ENCODE measurements at places on chromosomes 3 and 15.
A peak's percentile ranks its signal among the peaks of the same experiment; 100 is the strongest.

DNA sequence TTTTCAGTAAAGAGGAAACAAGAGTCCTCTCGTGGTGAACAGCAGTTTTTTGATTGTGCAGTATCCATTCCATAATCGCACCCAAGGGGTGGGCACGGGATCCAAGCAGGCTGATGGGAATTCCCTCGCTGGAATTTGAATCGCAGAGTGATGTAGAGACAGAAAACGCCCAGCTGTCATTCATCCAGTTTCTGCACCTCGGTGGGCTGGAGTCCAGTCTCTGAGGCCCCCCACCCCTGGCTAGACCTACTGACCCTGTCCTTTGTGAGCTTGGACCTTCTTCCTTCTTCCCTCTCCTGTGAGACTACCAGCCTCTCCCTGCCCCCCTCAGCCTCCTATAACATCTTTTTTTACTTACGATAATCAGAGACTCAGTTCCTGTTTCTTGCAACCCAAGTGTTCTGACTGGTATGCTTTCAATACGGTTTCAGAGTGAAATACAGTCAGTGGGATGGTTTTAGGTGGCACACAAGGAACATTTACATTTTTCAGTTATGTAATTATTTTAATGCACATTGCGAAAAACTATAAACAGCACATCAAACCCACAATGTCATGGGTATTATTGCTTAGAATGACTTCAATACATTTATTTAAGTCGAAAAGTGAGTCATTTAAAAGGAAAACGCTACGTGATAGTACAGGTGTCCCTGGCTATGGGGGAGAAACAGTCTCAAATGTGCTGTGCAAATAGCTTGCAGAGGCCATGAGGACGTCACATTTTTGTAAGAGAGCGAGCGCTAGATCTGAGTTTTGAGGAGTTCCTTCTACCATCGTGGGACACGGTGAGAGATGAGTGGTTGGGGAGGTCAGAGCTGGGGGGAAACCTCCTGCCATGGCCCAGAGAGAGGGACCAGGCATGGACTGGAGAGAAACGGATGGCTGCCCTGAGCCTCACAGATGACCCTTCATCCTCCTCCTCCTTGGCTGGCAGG is 37.5 kb upstream of the CHST2 start:
- no peak for DNase-seq

- DNase-seq: no peak
These were observed 91.7 kb downstream of the PIK3R4 start for GRCh38 chr3:130654921-130655320.

DNA sequence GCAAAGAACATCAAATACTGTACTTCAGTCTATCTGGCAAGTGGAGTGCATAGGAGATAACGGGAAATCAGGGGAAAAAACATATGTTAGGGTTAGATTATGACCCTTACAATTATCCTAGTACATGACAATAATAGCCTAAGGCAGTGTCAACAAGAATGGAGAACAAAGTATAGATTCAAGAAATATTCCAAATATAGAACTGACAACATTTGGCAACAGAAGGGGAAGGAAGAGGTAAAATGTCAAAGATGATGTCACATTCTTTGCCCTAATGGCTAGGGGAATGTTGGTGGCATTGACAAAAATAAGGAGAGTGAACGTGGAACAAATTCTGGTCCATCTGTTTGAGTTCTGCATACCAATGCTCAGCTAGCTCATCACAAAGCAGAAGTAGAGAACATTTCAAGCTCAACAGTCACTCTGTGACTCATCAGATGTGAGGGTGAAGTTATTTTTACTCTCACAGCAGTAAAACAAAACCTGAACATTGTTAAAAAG is 15.5 kb upstream of the ATP8B4 start:
- DNase-seq: no peak

GRCh38 chr3:191263365-191263764 is 64.3 kb downstream of the OSTN start:
- DNase-seq: no peak

DNA sequence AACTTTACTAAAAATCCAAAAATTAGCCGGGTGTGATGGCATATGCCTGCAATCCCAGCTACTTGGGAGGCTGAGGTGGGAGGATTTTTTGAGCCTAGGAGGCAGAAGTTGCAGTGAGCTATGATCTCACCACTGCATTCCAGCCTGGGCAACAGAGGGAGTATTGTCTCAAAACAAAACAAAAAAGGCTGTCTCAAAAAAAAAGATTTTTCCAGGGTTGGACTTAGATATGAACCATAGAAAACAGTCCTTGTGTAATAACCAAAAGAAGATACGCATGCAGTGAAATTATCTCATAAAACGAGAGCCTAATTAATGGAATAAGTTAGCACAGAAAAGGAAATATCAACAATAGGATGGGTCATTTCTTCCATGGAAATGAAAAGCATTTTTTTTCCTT is 320.4 kb upstream of the RASGRP1 start:
- DNase-seq: no peak

GRCh38 chr3:47362701-47363100 is 18.1 kb upstream of the PTPN23 start:
- no peak for DNase-seq

DNA sequence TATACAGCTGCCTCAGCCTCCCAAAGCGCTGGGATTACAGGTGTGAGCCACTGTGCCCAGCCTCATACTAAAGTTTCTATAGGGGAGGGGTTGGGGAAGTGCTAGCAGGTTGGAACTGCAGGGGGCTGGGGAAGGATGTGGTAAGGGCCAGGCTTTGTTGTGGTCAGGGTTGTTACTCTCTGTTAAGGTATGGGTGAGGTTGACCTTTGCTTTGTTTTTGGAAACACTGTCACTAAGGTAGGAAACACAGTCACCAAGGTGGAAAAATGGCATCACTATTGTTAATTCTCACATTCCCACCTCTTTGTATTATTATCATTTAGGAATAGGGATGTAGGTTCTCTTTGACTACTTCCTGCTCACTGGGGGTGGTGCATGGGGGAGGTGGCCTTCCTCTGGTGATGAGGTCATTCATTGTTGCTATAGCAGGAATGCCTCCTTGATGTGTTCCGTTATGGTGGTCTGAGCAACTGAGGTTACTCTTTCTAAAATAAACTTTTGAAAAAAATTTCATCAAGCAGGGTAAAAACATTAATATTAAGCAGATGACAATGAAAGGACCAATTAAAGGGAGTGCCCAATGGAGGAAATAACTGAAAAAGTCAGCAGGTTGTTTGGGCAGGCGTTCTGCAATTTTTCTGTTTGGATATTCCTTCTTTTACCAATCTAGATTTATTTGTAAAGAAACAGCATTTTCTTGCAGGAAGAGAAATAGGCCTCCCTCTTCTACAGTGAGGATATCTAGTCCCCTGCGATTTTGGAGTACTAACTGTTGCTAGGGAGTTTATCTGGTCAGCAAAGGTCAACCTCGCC is 150.5 kb downstream of the WDR76 start:
- DNase-seq: no peak

DNA sequence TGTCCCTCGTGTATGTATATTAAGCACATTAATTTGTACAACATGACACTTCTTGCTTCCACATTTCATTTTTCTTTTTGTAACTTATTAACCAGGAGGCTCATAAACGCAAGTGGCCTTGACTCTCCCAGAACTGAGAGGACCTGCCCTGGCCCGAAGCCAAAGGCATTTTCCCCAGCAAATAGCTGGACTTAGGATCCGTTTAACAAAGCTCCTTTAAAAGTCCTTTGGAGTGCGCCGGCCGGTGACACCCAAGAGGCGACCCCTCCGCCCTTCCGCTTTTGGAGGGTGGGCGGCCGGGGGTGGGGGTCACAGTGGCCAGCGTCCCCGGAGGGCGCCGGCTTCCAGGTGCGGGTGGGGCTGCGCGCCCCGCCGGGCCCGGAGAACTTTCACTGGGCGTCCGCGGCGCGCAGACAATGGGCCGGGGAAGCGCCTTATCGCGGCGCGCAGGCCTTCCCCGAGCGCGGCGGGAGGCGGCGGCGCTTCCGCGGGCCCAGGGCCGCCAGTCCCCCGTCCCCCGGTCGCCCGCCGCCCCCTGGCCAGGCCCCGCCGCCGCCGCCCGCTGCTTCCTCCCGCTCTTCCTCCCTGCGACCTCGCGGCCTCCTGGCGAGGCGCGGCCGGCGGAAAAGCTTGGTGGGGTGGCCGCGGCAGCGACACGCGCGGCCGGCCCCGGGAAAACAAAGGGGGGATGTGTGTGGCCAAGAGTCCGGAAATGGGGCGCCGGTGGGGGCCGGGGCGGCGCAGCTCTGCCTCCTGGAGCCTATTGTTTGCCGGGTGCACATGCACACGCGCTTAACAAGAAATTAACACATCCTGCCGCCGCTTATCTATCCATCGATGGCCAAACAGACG is 613.4 kb downstream of the MCTP2 start:
- DNase-seq: no peak

DNA sequence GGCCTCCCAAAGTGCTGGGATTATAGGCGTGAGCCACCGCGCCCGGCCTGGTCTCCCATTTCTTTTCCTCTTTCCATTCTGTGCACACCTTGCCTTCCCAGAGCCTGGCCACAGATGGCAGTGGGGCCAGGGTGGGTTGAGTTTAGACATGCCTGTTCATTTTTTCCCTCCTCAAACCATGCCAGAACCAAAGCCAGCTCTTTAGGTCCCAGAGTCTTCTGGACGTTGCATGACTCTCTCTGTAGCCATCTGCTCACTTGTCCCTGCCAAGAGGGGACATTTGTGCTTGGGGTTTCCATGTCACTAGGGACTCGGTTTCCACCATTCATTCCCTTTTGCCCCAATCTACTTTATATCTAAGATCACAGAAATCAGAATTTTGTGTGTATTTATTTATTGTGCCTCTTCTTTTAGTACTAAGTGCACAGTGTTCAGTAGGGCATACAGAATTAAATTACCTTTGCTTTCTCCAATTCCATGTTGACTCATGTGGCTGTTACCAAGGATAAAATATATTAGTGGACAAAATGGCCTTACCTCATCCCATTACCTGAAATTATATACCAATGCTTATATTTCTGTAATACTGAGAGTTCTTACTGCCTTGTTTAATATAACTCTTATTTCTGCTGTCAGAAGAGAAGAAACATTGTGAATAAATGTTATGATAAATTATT is 49.6 kb downstream of the USP13 start:
- DNase-seq: no peak

DNA sequence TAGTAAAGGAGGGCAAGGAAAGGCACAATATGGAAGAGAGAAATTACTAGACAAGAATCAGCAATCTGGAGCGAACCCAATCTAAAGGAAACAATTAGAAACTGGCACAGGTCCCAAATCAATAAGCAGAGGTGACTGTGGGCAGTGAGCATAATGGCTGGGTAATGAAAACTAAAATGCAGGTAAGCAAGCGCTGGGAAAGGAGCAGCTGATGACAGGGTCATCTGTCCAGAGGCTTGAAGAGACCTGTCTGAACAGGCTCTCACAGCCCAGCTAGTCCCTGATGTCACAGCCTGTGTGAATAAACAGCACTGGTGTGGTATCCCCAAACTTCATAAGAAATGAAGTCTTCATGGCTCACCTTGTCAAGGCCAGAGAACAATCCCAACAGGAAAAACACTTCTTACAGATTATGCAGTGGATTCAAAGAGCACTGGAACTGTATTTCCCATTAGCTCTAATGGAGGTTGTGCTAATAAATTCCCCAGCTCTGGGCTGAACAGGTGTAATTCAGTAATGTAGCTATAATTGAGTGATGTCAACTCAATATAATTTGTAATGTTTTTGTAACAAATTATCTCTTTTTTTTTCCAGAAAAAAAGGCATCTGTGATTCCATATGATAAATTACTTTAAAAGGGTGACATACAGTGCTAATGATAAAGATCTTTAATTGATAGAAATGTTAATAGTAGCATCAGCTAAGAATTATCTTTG is 197.3 kb downstream of the FHIT start:
- no peak for DNase-seq

- DNase-seq: peak; percentile 9
These were observed 4.0 kb upstream of the SMCO1 start for GRCh38 chr3:196518966-196519717.

DNA sequence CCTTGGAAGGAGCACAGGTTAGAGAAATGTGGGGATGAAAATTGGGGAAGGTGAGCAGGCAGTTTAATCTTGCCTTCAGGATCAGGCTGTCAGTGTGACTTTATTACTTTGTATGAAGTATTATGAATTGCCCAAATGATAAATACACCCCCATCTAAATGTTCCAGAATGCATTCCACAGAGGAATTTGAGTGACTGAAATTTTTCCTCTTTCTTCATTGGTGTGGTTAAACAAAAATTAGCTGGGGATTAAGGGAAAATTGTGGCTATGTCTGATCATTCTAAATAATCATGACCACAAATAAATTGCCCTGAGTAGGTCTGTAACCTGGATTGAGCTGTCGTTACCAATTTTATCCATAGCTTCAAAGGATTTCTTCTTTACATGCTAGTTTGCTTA is 33.5 kb downstream of the FAM98B start:
- DNase-seq: no peak

DNA sequence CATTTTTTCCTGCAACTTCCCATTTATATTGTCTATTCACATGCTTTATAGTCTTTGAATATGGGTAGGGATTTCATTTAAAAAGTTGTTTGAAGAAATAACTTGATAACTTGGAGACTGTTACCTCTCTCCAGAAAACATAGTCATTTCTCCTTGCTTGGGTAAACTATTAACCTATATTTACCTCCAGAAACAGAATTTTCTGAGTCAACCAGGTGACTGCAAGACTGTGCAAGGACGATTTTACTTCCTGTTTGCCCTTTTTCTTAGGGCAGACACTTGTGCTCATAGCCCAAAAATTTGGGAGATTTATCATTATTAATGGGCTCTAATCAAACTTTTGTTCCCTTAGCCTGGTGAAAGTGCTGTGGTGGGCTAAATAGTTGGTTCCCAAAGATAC is 14.3 kb upstream of the MOBP start:
- no peak for DNase-seq

DNA sequence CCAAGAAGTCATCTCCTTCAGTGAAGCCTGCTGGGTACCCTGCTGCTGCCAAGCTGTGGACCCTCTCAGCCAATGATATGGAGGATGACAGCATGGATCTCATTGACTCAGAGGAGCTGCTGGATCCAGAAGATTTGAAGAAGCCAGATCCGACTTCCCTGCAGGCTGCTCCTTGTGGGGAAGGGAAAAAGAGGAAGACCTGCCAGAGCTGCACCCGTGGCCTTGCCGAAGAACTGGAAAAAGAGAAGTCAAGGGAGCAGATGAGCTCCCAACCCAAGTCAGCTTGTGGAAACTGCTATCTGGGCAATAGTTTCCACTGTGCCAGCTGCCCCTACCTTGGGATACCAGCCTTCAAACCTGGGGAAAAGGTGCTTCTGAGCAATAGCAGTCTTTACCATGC is 13.7 kb upstream of the ANP32A start:
- DNase-seq: no peak

DNA sequence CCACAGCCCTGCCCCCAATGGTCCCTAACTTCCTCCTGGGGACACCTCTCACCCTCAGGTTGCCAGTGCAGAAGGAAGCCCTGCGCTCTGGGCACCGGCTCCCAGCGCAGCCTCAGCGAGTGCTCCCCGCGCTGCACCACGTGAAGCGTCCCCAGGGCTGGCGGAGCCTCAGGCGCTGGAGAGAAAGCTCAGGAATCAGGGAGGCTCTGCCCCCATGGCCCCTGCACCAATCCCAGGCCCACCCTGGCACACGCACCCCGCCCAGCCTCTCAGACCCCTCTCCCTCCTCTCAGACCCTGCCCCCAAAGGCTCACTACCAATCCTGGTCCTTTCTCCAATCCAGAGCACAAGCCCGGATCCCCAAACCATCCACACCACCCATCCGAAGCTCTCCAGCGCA is 6.9 kb downstream of the COL7A1 start:
- no peak for DNase-seq
